Colonic mucosa (tissue), 4 donors: ENCODE measurements at places on chromosomes 7 and 10. TPM values are rescaled to one million over a fixed set of nuclear protein-coding genes. Genes with fewer than 3 reads are reported as not detected.

DNA sequence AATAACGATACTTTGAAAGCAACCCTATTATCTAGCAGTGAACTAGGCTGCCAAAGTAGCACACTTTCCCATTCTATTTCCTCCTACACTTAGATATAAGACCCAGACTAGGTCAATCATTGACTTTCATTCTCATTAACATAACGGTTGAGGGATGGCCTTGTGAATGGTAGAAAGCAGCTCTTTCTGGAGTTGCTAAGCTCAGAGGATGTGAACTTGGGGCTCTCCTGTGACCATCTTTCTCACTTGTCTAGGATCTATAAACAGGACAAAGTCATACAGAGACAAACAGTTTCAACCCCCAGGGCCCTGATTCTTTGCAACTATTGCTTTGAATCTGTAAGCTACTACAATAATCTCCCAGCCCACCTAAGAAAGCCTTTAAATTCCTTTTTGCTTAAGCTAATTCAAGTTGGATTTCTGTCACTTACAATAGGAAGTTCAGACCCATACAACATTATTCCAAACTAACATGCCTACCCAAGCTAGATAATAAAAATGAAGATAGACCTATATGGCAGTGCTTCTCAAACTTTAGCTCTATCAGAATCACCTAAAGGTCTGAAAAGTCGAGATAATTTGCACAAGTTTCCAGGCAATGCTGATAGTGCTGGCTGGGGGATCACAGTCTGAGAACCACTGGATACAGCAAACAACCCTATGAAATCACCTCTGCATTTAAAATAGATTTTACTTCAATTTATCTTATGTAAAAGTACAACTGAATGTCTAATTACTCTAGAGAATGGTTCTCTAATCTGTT lies 16.7 kb downstream of the P4HA1 start:
- H3K27me3 ChIP-seq: no peaks in the 10 kb centered on the region
- no peak overlapping the region for H3K27ac ChIP-seq
- no peak overlapping the region for H3K4me3 ChIP-seq
- no peaks in the 10 kb centered on the region for H3K36me3 ChIP-seq
- H3K4me1 ChIP-seq: peaks cover 3% of the 10 kb centered on the region

DNA sequence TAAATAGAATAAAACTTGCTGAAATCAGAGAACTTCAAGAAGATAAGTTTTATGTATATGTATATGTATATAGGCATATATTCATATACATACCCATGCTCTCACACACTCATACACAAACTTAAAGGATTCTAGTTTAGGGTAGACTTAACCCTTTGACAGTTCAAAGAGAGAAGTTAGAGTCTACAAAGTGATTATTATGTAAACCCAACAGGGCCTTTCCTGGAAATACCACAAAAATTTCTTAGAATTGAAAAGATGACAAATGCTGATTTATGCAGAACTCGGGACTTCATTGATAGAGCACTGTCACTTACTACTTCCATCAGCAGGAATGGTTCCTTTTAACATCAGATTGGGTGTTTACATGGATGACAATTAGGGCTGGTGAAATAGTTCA lies 763.5 kb downstream of the AUTS2 start:
- no peak overlapping the region for H3K27ac ChIP-seq
- no peak overlapping the region for H3K4me3 ChIP-seq
- H3K4me1 ChIP-seq: no peaks in the 10 kb centered on the region
- no peak for DNase-seq
- no peaks in the 10 kb centered on the region for H3K36me3 ChIP-seq
- H3K27me3 ChIP-seq: no peaks in the 10 kb centered on the region

- H3K4me3 ChIP-seq: no peak overlapping the region
- DNase-seq: no peak
- no peaks in the 10 kb centered on the region for H3K4me1 ChIP-seq
- H3K27me3 ChIP-seq: no peaks in the 10 kb centered on the region
- no peaks in the 10 kb centered on the region for H3K36me3 ChIP-seq
These were observed 8.8 kb upstream of the GFRA1 start for GRCh38 chr10:116281775-116282174.

DNA sequence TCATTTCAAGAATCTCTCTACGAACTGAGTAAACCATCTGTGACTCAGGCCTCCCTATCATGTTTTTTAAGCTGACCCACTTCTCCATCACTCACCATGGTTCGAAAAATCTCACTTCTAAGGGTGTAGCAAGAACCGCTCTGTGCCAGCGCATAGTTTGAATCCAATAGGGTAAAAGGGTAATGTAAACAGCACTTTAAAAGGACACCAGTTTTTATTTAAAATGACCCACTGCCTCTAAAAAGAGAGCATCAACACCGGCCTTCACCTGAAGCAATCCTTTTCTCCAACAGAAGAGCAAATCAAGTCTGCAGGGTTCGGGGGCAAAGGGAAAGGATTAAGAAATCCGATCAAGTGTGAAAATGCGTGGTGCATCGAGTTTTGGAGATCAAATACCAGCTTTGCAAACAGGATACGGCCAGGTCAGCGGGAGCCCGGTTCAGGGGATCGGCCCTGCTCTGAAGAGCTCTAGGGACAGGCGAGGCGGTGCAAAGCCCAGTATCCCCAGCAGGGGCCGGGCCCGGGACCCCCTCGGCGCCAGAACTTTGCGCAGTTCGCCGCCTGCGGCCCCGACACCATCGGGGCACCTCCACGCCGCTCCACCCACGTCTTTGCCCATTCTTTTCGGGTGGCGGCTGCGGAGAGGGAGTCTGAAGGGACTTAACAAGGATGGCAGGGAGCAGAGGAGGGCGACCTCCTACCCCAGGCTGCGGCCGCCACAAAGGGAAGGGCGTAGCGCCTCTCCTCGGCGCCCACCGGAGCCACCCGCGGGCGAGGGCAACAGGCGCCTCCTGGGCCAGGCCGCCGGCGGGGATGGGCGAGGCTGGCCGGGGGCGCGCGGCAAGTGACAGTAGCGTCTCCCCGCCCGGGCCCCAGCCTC lies 842 bp downstream of the NMT2 start:
- H3K36me3 ChIP-seq: no peaks in the 10 kb centered on the region
- no peaks in the 10 kb centered on the region for H3K27me3 ChIP-seq
- H3K4me1 ChIP-seq: no peaks in the 10 kb centered on the region
- H3K27ac ChIP-seq: peak overlapping the region; percentile 70
- DNase-seq: peak; percentile 57
- peak overlapping the region; percentile 88 for H3K4me3 ChIP-seq

DNA sequence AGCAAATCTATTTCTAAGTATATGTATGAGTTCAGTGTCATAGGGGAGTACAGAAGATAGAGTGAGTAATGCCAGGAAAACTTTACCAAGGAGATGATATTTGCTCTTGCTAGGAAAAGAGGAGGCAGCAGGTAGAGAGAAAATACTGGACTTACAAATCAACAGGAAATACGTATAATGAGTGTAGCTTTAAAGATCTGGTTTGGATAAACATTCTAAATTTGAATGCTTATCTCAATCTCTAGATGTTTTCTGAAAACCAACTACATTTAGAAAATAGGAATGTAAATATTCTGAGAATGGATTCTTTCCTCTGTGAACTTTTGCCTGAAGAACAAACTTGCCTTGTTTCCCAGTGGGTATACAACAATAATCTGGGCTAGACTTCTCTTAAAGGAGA lies 46.9 kb upstream of the GNAI1 start:
- H3K36me3 ChIP-seq: no peaks in the 10 kb centered on the region
- no peak for DNase-seq
- H3K4me1 ChIP-seq: peaks cover 4% of the 10 kb centered on the region
- no peaks in the 10 kb centered on the region for H3K27me3 ChIP-seq
- no peak overlapping the region for H3K4me3 ChIP-seq
- peak overlapping the region; percentile 22 for H3K27ac ChIP-seq

GRCh38 chr7:26423436-26423835 lies 131.8 kb downstream of the SNX10 start:
- no peaks in the 10 kb centered on the region for H3K36me3 ChIP-seq
- H3K4me3 ChIP-seq: no peak overlapping the region
- H3K27ac ChIP-seq: no peak overlapping the region
- no peak for DNase-seq
- H3K4me1 ChIP-seq: no peaks in the 10 kb centered on the region
- H3K27me3 ChIP-seq: no peaks in the 10 kb centered on the region

DNA sequence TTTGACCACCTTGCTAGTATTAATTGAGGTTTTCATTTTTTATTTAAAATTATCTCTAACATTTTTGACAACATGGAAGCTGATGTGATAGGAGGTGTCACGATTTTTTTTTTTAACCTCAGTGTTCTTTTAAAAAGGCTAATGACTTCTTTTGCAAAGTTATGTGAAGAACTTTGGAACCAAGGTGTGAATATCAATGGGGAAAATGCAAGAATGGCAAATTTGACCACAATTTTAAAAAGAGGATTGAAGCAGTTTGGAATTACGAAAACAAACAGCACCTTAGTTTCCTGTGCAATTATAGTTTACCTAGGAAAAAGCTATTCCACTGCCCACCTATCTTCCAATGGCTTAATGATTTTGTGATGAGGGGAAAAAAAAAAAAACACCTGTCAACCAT lies 232.4 kb downstream of the VTI1A start:
- no peaks in the 10 kb centered on the region for H3K36me3 ChIP-seq
- H3K4me3 ChIP-seq: no peak overlapping the region
- no peaks in the 10 kb centered on the region for H3K4me1 ChIP-seq
- DNase-seq: no peak

- H3K4me1 ChIP-seq: peaks cover 21% of the 10 kb centered on the region
- H3K27ac ChIP-seq: peak overlapping the region; percentile 68
- no peaks in the 10 kb centered on the region for H3K36me3 ChIP-seq
- H3K27me3 ChIP-seq: no peaks in the 10 kb centered on the region
- peak overlapping the region; percentile 4 for H3K4me3 ChIP-seq
These were observed 66.7 kb downstream of the CREB3L2 start for GRCh38 chr7:137934941-137935883.

DNA sequence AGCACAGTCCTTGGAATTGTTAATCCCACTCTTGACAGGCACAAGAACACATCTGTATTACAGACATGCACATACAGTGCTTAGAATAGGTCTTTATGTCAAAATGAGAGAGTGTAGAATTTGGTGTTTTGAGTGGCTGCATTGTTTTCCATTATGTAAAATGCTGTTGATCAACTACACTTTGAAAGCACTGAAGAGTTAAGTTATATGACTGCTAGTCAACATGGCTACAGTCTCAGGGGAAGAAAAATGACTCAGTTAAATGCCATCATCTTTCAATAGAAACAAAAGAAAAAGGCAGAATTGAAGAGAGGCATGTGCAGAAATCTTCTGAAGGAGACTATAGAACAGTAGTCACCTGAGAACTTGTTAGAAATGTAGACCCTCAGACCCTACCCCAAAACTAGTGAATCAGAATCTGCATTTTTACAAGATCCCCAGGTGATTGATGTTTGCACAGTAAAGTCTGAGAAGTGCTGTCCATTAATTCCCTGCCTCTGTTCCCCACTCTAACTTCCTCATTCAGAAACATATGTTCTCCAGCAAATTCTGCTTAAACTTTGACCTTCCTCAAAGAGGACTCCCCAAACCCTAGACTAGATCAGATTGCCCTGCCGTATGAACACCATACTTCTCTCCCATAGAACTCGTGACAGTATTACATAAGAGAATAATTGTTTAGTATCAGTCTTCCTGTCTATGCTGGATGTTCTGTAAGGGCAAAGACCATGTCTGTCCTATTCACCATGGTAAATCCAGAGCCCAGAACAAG lies 16.0 kb downstream of the SND1 start:
- H3K4me1 ChIP-seq: no peaks in the 10 kb centered on the region
- no peaks in the 10 kb centered on the region for H3K27me3 ChIP-seq
- no peaks in the 10 kb centered on the region for H3K36me3 ChIP-seq
- H3K27ac ChIP-seq: no peak overlapping the region

DNA sequence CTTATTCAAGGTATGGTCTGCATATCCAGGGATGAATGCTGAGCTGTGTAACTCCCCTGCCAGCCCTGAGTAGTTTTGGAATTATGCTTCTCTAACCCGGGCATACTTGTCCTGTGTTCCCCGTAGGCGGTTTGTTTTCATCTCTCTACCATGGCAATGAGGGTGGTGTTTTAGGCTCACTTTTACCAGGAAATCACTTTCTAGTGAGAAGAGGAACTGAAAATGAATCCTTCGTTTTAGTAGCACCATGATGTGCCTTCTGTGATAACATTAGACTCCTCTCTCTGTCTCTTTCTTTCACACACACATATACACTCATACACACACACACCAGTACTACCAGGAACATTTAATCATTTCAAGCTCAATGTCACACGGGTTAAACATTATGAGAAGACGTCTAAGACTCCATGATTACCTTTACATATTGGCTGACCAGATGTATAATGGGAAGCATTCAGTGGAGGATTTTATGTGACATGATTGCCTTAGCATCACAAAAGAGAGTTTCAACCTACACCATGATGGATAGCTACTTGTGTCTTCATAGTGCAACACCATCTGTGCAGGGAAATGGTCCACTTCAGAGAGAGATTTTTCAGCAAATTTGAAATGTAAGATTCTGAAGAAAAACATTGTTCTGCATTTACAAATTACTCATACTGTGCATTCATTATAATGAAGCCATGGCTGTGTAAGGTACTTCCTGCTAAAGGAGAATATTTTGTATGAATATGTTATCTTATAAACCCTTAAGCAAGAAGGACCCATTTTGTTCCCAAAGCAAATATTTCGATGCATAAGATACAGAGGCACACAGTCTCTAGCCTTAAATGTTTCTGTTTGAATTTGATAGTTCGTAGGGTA lies 31.0 kb upstream of the PFKP start:
- no peaks in the 10 kb centered on the region for H3K36me3 ChIP-seq
- no peak for DNase-seq
- H3K4me1 ChIP-seq: no peaks in the 10 kb centered on the region
- no peak overlapping the region for H3K4me3 ChIP-seq

- H3K27me3 ChIP-seq: no peaks in the 10 kb centered on the region
- H3K4me3 ChIP-seq: peak overlapping the region; percentile 74
- no peaks in the 10 kb centered on the region for H3K36me3 ChIP-seq
- DNase-seq: peak; percentile 98
These were observed 135.2 kb upstream of the KCTD7 start for GRCh38 chr7:66493235-66494205.

GRCh38 chr7:98088109-98088508 lies 18.6 kb upstream of the LMTK2 start:
- no peaks in the 10 kb centered on the region for H3K27me3 ChIP-seq
- H3K36me3 ChIP-seq: no peaks in the 10 kb centered on the region
- H3K4me1 ChIP-seq: peaks cover 4% of the 10 kb centered on the region
- H3K4me3 ChIP-seq: no peak overlapping the region

GRCh38 chr10:30755441-30755953 lies 125.9 kb upstream of the LYZL2 start:
- no peaks in the 10 kb centered on the region for H3K27me3 ChIP-seq
- no peak for DNase-seq
- H3K36me3 ChIP-seq: no peaks in the 10 kb centered on the region
- H3K4me1 ChIP-seq: no peaks in the 10 kb centered on the region
- H3K27ac ChIP-seq: no peak overlapping the region
- no peak overlapping the region for H3K4me3 ChIP-seq

DNA sequence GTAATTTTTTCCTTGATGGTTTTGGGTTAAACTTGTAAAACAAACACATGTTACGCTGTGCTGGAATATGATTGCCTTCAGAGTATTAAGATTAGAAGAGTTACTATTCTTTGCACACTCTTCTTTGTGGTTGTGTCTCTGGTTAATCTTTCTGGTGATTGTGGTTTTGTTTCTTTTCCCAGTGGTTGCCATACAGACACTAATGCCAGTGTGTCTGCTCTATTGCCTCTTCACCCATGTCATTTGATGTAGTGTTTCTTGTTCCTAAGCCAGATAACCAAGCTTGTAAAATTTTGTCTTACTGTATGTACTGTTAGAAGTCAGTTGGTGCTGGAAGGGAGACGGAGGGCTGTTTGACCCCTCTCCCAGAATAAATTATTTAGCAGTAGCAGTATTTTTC lies 124.8 kb downstream of the PHTF2 start:
- no peak overlapping the region for H3K4me3 ChIP-seq
- H3K36me3 ChIP-seq: no peaks in the 10 kb centered on the region
- H3K27ac ChIP-seq: no peak overlapping the region
- no peak for DNase-seq

ELMO1 gene
- 4.2 TPM for total RNA-seq

ADRB1 gene
- 0.85 TPM for total RNA-seq

UNCX gene
- total RNA-seq: not detected

DHX32 gene
- 64.0 TPM for total RNA-seq

GPR22 gene
- total RNA-seq: 0.13 TPM

EGR2 gene
- total RNA-seq: 0.20 TPM
